ENCODE measurements at places on chromosomes 16 and 17.

DNA sequence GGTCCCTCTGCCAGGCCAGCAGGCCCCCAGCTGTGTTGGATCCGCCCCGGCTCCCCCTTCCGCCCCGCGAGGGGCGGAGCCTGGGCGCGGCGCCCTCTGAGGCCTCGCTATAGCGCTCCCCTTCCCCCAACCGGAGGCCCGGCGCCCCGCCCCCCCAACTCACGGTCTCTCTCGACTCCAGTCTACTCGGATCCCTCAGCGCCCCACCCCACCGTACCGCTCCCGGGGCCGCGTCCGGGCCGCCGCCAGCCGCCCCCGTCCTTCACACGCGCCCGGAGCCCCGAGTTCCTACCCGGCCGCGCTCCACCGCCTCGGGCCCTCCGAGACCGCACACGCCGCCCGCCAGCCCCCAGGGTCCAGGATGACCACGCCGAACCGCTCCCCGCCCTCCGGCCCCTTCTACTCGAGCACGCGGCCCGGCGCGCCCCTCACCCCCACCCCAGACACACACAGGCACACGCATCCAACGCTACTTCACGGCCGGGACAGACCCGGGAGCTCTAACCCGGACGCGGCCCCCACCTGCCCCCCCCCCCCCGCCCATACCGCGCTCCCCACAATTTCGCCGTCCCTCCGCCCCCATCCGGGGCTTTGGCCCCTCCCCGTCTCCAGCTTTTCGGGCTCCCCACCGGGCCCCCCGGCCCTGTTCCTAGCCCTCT, 1.4 kb downstream of the PHF23 start:
- peak; percentile 82 for DNase-seq

- DNase-seq, result no peak
Observed at GRCh38 chr16:64422259-64422658, 699.6 kb downstream of the CDH11 start.

GRCh38 chr17:49061524-49061943, 64.3 kb downstream of the IGF2BP1 start:
- no peak for DNase-seq

DNA sequence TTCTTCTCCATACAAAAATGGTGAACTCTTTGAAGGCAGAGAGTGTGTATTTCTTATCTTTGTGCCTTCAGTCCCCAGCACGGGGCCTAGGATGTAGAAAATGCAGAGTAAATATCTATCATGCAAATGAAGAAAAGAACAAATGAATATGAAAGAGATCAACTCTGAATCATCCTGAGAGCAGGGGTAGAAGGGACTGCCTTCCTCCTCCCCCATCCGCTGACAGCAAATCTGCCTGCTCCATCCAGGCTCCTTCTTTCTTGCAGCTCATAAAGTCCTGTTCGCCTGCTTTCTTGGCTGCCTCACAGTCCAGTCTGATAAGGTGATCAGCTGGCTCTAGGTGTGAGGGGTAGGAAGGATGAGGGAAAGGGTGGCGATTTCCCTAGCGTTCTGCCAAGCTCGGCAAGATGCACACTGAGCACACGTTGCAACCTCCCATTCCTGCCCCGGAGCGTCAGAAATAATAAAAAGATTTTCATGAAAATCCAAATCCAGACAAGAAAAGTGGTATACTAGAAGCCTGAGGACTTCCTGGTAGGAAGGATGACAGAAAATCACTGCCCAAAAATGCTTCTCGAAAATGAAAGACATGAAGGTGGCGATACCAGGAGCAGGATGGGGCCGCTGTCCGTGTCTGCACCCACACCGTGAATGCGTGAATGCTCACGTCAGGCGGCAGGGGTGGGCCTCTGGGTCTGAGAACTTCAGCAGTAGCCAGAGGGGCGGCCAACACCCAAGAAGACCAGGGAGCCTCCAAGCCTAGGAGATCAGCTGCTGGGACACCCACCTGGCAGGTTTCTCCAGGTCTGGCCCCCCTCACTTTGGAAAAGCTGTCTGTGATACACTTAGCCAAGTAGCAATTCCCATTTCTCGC, 67.1 kb downstream of the VPS53 start:
- no peak for DNase-seq

GRCh38 chr16:50982808-50983207, 168.3 kb downstream of the SALL1 start:
- DNase-seq, result no peak

GRCh38 chr16:88807142-88807625, 3.6 kb downstream of the CDT1 start:
- DNase-seq, result no peak

GRCh38 chr16:30947859-30948666, 805 bp upstream of the ORAI3 start:
- peak; percentile 98 for DNase-seq

DNA sequence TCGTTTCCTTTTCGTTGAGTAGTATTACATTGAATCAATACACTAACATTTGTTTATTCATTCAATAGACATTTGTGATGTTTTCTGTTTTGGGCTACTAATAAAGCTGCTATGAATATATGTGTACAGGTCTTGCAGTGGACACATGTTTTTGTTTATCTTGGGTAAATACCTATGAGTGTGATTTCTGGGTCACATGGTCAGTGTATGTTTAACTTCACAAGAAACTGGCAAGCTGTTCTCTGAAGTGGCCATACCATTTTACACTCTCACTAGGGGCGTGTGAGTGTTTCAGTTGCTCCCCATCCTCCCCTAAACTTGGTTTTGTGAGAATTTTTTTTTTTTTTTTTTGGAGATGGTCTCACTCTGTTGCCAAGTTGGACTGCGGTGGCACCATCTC, 35.0 kb downstream of the PKD1L3 start:
- no peak for DNase-seq

- DNase-seq, result no peak
Observed at GRCh38 chr17:57674894-57675293, 70.2 kb downstream of the CCDC182 start.

DNA sequence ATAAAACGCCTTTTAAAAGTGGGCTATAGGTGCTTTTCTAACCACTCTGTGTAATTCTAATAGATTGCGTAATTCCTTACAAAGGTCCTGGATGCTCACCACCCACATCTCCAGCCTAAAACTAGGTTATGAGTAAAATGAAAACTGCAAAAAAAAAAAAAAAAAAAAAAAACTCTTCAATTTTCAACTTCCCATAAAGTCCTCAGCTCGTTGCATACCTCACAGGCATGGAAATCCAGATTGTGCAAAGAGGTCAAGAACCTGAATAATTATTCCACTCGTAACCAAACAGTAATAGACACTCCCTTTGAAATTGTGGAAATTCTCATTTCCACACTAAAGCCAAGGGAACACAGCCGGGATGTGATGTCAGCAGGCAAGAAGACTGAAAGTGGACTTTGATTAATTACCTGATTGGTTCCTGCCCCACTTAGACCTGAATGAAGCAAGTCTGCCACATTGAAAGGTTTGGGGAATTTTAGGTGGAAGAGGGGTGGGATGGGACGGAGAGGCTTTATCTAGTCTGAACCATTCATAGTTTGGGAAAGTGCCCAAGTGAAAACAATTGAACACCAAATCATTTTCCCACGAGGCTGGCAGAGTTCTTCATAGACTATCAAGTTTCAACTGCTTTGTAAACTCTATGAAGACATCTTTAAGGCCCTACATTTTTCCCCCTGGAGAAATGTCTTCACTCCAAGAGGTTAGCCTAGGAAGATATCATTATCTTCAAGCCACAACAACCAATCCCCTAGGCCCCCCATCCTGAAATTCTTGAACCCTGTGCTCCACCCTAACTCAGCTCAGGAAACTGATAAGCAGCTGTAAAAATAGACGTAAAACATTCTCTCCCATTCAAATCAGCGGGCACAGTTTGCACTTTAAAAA, 49.1 kb upstream of the TANC2 start:
- peak; percentile 7 for DNase-seq

GRCh38 chr16:20829536-20829935, 23.2 kb downstream of the REXO5 start:
- no peak for DNase-seq

DNA sequence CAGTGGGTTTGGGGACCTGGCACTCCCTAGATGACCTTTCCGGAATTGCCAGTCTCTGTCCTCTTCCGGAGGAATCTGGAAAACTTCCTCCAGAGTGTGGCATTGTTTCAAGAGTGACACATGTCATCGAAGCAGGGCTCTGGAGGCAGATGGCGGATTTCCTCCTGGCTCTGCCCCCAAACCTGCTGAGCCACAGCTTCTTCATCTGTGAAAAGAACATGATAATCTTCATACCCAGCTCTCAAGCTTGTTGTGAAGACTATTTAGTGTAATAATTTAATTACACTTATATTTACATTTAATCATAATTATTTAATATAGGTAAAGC, 19.7 kb upstream of the TEX2 start:
- DNase-seq, result no peak

DNA sequence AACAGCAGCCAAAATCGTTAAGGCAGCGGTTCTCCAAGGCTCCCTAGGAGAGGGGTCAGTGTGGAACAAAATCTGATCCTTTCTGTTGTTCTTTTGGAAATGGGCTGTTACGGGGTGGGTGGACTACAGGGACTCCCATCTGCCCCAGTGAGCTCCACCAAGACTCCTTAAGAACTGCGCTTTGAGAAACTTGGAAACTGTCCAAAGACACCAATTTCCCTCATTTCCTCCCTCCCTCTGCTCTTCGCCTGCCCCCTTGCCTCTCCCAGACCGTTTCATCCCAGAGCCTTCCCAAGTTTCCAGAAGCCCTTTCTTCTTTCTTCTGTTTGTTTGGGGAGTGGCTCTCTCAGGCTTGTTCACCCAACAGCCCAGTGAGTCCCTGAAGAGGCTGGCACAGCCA, 205.4 kb downstream of the COPRS start:
- DNase-seq, result no peak

- DNase-seq, result no peak
Observed at GRCh38 chr17:73156887-73157520, 7.8 kb upstream of the SSTR2 start.

- no peak for DNase-seq
Observed at GRCh38 chr17:2819921-2820501, 23.8 kb downstream of the RAP1GAP2 start.

- DNase-seq, result no peak
Observed at GRCh38 chr17:12959441-12959840, 58.4 kb downstream of the ELAC2 start.

- DNase-seq, result no peak
Observed at GRCh38 chr16:3832668-3833067, 47.8 kb downstream of the CREBBP start.

GRCh38 chr16:81558444-81559175, 114.0 kb downstream of the CMIP start:
- no peak for DNase-seq

- DNase-seq, result peak; percentile 85
Observed at GRCh38 chr17:8611137-8611536, 19.4 kb downstream of the MYH10 start.

GRCh38 chr17:79043191-79043930, 19.4 kb downstream of the C1QTNF1 start:
- DNase-seq, result no peak

GRCh38 chr17:46126840-46127239, 66.4 kb downstream of the KANSL1 start:
- no peak for DNase-seq

- DNase-seq, result no peak
Observed at GRCh38 chr16:81842564-81843242, 63.6 kb downstream of the PLCG2 start.

DNA sequence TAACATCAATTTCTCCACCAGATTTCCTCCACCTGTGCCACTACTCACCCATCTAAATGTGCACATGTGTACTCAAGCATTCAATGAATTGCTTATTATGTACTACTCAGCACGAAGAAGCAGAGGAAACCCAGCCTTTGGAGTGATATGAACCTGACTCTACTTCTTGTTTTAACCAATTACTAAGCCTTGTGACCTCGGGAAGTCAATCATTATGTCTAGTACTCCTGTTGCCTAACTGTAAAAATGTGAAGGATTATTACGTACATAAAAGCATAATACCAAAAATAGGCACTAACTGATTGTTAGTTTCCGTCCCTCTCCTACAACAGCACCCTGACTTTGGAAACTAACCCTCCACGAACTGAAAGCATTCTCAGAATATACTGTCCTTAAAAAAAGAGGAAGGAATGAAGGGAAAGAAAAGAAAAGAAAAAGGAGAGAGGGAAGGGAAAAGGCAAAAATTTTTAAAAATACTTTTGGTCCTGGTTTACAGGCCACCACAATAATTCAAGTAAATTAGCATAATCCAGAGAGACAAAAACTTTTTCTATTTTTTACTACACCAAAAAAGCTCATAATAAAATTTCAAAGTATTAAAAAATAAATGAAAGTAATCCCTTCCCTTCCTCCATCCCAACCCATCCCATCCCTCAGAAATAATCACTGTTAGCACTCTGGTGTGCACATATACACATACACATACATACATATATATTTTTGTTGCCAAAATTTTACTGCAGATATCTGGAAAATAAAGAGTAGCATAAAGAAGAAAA, 53.6 kb downstream of the KANSL1 start:
- DNase-seq, result no peak

- DNase-seq, result no peak
Observed at GRCh38 chr17:42806249-42806648, 7.6 kb downstream of the CNTD1 start.

DNA sequence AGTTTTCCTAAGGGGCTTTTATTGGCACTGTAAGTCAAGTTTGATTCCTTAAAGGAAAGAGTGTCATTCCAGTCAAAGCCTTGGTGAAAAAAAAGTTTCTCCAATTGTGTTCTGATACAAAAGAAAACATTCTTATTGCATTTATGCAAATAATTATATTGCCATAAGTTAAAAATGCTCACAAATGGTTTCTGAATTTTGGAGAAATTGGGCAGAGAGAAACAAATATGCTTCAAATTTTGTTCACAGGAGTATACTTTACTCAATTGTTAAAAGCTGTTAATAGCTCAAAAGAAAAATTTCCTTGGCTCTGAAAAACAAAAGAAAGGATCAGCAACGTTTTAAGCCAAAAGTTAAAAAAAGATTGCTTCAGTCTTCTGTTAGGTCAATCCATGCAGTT, 60.2 kb downstream of the PIGL start:
- DNase-seq, result no peak

- DNase-seq, result no peak
Observed at GRCh38 chr17:2106308-2106955, 51.5 kb downstream of the HIC1 start.

DNA sequence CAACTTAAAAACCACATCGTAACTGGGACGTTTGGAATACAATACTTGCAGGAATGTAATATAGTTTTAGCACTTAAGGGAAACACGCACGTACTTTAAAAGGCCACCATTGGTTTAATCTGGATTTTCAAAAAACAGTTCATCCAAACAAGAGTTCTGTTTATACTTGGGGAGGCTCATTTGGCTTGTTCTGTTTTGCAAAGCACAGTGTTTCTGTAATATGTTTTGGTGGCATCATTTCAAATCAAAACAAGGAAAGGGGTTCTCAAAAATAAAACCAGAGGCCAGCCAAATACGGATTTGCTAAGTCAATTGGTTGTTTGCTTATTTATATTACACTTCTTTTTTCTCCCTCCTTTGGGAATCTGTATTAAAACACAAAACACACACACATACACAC, 656.1 kb upstream of the SOX9 start:
- DNase-seq, result no peak

- DNase-seq, result no peak
Observed at GRCh38 chr17:67082107-67082506, 37.8 kb downstream of the CACNG1 start.

- peak; percentile 48 for DNase-seq
Observed at GRCh38 chr17:19378416-19379360, at the start of gene MAPK7. MAPK7 (plus strand) TSS chr17:19378498; CDS start chr17:19378901, 403 bp downstream.
